SW 1271 (cell line): ENCODE measurements at places on chromosomes 5 and 9.

- DNase-seq: no peak
These were observed 429.2 kb upstream of the KLF4 start for GRCh38 chr9:107918749-107919148.

- no peak for DNase-seq
These were observed 90.2 kb downstream of the SUSD1 start for GRCh38 chr9:112084907-112085306.

- no peak for DNase-seq
These were observed 259.9 kb upstream of the TARS1 start for GRCh38 chr5:33180900-33181299.

DNA sequence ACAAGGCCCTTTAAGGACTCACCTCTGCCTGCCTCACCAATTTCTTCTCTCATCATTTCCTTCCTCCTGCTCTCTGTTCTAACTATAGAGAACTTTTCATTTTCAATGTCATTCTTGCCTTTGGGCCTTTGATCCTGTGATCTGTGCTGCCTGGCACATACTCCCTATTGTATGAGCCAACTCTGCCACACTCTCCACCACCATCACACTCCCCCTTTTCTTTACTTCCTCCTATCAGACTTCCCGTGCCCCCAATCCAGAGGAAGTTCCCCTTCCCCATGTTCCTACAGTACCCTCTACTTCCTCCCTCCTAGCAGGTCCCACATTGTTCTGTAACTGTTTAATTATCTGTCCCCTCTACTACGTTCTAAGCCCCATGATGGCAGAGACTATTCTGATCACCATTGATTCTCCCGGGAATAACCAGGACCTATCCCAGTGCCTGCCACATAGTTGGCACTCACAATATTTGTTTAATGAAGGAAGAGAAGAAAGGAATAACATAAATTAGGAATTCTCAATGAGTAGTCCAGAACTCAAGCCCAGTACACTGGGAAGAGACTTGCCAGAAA, 27.5 kb downstream of the ADAM19 start:
- no peak for DNase-seq

GRCh38 chr5:31161781-31162181, 31.7 kb upstream of the CDH6 start:
- no peak for DNase-seq

DNA sequence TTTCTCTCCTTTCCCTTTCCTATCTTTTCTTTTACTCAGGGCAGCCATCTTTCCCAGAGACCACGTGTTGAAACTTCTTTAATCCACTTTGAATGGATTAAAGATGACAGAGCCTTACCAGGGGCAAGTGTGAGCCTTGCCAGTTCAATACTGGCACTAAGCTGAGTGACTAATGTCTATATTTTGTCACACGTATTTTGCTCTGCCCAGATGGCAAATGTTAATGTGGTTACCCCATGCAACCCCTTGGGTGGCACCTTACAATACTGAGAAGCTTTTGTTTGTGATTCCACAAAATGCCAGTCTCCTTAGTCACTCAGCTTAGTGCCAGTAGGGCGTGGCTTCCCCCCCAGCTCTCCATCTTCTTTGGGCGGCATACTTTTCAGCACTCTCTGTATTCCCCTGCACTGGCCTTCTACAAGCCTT, 24.8 kb downstream of the ANXA1 start:
- DNase-seq: peak; percentile 84

- DNase-seq: no peak
These were observed 1.9 kb downstream of the ALDH1B1 start for GRCh38 chr9:38394416-38394815.

- DNase-seq: no peak
These were observed 24.4 kb downstream of the ERAP1 start for GRCh38 chr5:96783326-96783725.

- DNase-seq: no peak
These were observed 28.5 kb downstream of the TRIO start for GRCh38 chr5:14171621-14172020.

DNA sequence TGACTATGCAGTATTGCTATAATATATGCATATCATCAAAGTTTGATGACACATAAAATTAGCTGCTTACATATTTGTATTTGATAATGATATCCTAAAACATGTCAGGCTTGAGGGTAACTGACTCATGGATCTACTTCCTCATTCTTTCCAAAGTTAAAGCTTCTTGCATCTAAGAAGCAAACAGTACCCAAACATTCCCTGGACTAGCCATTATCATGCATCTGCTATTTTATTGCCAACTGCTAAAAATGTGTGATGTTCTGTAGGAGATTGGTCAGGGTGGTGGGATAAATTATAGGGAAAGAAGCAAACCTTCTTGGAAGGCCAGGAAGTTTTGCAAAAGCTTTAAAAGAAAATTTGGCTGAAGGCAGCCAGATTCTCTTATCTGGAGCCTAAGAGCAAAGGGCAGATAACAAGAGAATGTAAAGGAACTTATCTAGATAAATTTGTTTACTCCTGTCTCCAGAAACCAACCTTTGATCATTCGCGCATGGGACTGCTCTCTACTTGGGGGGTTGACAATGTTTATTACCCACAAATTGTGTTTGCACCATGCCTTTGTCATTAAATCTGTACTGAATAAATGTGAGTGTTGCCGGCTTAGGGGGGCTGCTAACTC, 604.1 kb upstream of the TLE4 start:
- no peak for DNase-seq

GRCh38 chr5:81409896-81410295, 16.0 kb upstream of the ACOT12 start:
- no peak for DNase-seq

- DNase-seq: no peak
These were observed 70.4 kb downstream of the LIX1 start for GRCh38 chr5:97071993-97072392.

- no peak for DNase-seq
These were observed 56.3 kb upstream of the SPEF2 start for GRCh38 chr5:35561396-35561795.

- DNase-seq: peak; percentile 44
These were observed 724 bp downstream of the SGTB start for GRCh38 chr5:65721050-65721719.

DNA sequence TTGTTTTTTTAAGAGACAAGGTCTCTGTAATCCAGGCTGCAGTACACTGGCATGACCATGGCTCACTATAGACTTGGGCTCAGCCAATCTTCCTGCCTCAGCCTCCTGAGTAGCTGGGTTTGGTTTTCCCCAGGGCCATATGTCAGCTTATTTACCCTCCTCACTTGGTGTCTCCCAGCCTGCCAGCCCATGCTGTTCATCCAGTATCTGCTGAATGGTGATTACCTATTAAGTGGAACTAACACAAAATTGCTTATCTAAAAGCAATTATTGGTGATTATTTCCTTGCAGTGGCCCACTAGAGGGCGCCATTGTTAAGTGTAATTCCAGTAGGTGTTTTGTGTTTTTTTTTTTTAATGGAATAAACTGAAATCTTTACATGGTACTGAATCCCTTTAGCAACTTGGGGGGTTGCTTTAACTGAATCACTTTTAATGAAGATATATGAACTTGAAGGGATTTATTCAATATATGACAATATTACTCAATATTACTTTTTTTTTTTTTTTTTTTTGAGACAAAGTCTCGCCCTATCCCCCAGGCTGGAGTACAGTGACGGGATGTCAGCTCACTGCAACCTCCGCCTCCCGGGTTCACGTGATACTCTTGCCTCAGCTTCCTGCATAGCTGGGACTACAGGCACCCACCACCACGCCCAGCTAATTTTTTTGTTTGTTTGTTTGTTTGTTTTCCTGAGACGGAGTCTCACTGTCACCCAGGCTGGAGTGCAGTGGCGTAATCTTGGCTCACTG, 13.8 kb downstream of the EXOSC2 start:
- no peak for DNase-seq

GRCh38 chr5:40799258-40799657, 1.1 kb upstream of the PRKAA1 start:
- DNase-seq: no peak

GRCh38 chr5:132266031-132266835, 8.7 kb downstream of the PDLIM4 start:
- no peak for DNase-seq

GRCh38 chr5:81848362-81848880, 97.5 kb upstream of the SSBP2 start:
- no peak for DNase-seq

GRCh38 chr5:152170350-152170749, 234.7 kb downstream of the NMUR2 start:
- DNase-seq: no peak

DNA sequence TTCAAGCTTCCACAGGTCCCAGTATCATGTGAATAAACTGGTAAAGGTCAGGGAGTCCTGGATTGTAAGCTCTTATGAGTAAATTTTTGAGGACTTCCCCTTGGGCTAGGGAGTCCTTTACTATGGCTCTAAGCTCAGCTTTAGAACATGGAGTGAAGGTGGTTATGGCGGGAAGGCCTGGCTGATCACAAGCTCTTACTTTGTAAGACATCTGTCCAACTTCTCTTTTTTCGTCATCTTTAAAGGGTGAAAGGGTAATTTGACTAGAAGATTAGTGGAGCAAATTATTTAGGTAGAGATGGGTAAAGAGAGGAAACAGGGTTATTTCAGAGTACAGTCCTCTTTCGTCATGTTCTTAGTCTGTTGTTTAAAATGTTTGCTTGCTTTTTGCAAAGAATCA, 155.4 kb downstream of the AOPEP start:
- no peak for DNase-seq

GRCh38 chr9:23342291-23342690, 483.7 kb downstream of the ELAVL2 start:
- DNase-seq: no peak

GRCh38 chr9:114181607-114182409, 26.5 kb downstream of the COL27A1 start:
- DNase-seq: no peak

GRCh38 chr9:69145144-69145715, 28.8 kb upstream of the TJP2 start:
- no peak for DNase-seq

- DNase-seq: no peak
These were observed 820.8 kb downstream of the MAT2B start for GRCh38 chr5:164326219-164326618.

DNA sequence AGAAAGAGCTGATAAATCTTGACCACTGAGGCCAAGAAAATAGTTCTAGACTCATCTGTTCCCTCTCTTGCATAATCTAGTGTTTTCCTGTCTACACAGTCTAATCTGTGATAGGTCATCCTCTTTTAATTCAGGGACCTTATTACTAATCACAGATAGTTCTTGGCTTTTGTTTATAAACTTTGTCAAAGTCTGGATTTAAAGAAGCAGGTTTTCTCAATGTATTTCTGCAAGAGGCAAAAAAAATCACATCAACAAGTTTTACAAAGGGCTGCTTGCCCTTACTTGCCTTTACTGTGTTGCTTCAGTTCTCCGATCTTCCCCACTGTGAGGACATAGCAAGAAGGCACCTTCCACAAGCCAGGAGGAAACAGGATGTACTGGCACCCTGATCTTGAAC, 43.9 kb upstream of the MTAP start:
- no peak for DNase-seq

DNA sequence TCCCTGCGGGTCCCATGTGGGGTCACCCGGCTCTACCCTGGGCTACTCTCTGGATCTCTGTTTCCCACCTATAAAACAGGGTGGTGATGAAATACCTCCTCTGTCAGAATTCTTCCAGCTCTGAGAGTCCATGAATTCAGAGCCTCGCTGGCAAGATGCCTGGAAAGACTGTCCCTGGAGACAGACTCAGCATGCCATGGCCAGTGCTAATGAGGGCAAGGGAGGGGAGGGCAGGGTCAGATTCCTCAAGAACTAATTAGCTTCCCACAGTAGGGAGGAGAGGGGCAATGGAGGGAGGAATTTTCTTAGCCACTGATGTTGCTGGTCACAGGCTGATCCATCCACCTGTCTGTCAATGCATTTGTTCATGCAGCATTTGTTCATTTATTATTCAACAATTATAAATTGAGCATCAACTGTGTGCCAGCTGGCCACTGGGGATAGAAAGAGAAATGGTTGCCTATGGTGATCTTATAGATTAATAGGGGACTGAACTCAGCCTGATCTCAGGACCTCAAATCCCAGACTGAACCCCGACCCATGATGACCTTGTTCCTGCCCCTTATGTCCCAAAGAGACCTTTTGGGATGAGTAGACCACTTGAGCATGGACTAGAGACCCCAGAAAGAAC, 4.7 kb downstream of the SYNPO start:
- peak; percentile 55 for DNase-seq

DNA sequence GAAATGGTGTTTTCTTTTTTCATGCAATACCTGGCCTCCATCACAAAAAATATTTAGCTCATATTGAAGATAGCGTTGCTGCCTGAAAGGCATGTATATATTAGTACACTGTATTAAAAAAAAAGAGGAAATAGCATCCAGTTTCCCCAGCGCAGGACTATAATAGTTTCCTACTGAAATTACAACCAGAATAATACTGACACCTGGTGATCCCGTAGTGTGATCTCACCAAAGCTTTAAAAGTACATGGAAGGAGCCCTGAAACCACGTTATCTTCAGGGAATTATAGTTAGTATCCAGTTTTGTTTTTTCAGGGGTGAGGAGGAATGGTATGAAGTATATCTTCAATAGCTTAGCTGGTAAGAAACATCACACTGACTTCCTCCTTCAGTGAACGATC, 264.9 kb downstream of the CD180 start:
- DNase-seq: no peak

DNA sequence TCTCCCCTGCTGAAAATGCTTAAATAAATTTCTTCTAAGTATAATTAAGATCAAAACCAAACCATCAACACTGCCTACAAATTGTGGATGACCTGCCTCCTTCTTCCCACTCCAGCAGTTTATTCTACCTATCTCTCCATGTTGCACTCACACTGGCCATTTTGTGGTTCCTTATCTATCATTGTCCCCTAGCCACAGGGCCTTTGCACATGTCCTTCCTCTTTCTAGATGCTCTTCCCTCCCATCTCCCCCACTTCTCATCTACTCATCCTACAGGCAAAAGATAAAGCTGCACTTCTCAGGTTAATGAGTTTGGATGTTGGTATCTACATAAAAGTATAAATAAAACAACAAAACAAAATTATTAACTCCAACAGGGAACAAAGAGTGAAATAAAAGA, 70.6 kb upstream of the CCNG1 start:
- DNase-seq: no peak

DNA sequence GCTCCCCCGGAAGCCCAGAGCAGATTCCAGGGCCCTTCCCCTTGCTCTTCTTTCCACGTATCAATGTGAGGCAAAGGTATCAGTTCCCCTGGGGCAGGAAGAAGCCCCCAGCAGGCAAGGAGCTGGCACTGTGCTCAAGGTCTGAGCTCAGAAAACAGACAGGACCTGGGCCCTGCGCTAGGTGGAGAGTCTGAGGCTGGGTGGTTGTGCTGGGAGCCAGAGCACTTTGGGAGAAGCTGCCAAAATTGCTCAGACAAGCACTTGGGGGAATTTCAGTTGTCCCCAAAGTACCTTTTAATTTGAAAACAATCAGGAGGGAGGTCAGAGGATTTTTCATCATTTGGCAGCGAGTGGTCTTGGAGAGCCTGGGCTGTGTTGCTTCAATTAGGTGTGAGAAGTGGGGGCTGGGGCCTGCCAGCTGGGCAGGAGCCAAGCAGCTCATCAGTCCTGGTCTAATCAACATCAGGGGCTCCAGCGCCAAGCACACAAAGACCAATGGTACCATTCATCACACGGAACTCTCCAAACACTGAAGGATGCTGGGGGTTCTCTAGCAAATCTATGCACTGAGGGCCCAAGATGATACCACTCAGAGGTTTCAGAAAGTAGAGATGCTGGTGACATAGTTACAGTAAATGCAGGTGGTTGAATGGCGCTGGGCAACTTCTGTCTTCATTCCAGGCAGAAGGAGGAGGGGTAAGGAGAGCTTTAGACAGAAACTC, 176.5 kb downstream of the SNX18 start:
- DNase-seq: no peak

- no peak for DNase-seq
These were observed 976.4 kb upstream of the CDH9 start for GRCh38 chr5:28014779-28015178.
